ENCODE measurements at places on chromosomes 16 and 17.

DNA sequence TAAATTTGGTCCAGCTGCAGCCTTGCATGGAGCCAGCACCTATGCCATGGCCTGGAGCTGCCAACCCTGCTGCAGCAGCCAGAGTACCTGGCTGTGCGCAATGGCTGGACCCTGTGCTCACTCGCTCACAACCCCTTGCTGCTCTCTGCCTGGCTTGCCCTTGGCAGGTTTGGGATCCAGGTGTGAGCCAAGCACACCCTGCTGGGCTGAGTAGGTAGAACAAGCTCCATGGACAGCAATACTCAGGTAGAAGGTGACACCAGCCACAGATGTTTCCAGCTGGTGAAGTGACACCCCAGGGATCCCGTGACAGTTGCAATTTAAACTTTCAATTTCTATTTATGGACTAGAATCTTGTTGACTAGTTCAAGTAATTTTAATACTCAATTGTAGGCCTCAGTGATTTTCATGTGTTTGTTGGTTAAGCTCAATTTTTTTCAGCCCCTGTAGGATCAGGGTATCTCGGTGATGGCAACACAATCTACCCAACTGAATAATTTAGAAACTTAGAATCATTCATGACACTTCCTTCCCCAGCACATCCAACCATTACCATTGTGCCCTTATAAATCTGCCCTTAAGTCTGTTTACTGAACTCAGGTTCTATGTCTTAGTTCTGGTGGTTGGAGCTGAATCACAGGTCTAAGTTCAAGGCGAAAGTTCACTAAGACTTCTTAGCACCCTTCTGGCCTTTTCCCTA, 480.0 kb downstream of the PMP22 start:
- no peak overlapping the region for H3K4me3 ChIP-seq
- H3K27ac ChIP-seq = no peak overlapping the region
- H3K4me1 ChIP-seq = no peaks in the 10 kb centered on the region
- H3K36me3 ChIP-seq = no peaks in the 10 kb centered on the region
- peaks cover 14% of the 10 kb centered on the region for H3K27me3 ChIP-seq
- DNase-seq = peak; percentile 58

GRCh38 chr16:10851512-10851911, 25.5 kb upstream of the CIITA start:
- no peak overlapping the region for H3K27ac ChIP-seq
- peaks cover 7% of the 10 kb centered on the region for H3K27me3 ChIP-seq
- H3K4me1 ChIP-seq = peaks cover 11% of the 10 kb centered on the region

- H3K27ac ChIP-seq = no peak overlapping the region
- no peaks in the 10 kb centered on the region for H3K27me3 ChIP-seq
- peaks cover 17% of the 10 kb centered on the region for H3K4me1 ChIP-seq
- H3K4me3 ChIP-seq = no peak overlapping the region
- H3K36me3 ChIP-seq = peaks cover 9% of the 10 kb centered on the region
- DNase-seq = no peak
Observed at GRCh38 chr16:31077024-31077423, 2.8 kb downstream of the ZNF646 start.

- no peak for DNase-seq
- H3K36me3 ChIP-seq = no peaks in the 10 kb centered on the region
- H3K27ac ChIP-seq = no peak overlapping the region
- H3K27me3 ChIP-seq = peaks cover 2% of the 10 kb centered on the region
- H3K4me1 ChIP-seq = no peaks in the 10 kb centered on the region
- H3K4me3 ChIP-seq = no peak overlapping the region
Observed at GRCh38 chr16:75761108-75761507, 34.8 kb upstream of the CPHXL start.

DNA sequence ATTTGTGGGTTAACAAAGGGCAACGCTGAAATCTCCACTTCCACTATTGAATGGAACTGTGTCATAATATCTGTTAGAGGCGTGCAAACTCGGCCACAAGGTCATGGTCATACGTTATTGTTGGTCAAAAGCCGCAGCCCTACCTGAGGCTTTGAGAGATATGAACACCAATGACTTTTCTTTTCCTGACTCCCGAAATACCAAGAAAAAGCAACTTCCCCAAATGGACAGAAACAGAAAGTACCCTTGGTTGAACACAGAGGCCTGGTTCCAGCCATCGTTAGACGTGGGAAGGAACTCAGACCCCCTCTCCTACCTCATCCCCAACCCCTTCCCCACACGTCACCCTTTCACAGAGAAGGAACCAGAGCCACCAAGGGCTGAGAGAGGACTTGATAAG, 1.4 kb upstream of the PIK3R5 start:
- peaks cover 48% of the 10 kb centered on the region for H3K4me1 ChIP-seq
- no peak for DNase-seq
- H3K4me3 ChIP-seq = peak overlapping the region; percentile 99
- peaks cover 14% of the 10 kb centered on the region for H3K36me3 ChIP-seq

DNA sequence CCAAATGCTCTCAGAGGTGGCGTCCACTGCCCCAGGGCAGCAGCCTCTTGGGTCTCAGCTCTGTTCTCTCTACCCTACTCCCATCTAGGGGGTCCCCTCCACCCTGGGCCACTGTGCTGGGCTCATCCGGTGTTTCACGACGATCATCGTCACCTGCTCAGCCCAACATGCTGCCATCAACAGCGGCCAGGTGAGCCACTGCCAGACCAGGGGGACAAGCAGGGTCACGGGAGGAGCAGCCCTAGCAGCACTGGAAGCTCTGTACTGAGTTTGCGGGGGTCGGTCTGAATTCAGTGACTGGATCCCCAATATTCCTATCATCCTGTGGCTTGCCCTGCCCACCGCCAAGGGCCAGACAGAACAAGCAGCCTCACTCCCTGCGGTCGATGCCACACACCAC, 16.0 kb downstream of the ALOX12B start:
- no peak overlapping the region for H3K27ac ChIP-seq
- H3K4me1 ChIP-seq = peaks cover 28% of the 10 kb centered on the region
- H3K27me3 ChIP-seq = peaks cover 6% of the 10 kb centered on the region
- no peaks in the 10 kb centered on the region for H3K36me3 ChIP-seq
- no peak for DNase-seq

- DNase-seq = no peak
- no peaks in the 10 kb centered on the region for H3K36me3 ChIP-seq
Observed at GRCh38 chr17:5283571-5284315, 1.7 kb downstream of the RABEP1 start.

DNA sequence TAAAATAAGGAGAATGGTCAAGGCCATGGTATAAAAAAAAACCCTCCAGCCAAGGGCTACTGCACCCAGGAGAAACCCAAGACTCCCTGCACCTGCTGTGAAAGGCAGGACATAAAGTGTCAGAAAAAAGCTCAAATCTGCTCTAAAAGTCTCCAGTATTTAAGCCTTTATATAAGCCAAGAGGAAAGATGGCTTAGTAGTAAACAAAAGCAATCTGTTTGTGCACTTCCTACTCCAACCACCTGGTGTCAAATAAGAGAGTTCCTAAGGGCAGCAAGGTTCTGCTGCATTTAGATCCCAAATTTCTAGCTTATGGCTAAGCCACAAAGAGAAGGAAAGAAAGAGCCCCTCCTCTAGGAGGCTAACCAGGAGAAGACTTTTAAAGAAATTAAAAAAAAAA, 20.6 kb downstream of the ACSM1 start:
- H3K36me3 ChIP-seq = no peaks in the 10 kb centered on the region
- no peaks in the 10 kb centered on the region for H3K27me3 ChIP-seq
- H3K4me1 ChIP-seq = peaks cover 25% of the 10 kb centered on the region

GRCh38 chr16:685967-686366, 1.8 kb upstream of the JMJD8 start:
- H3K27me3 ChIP-seq = no peaks in the 10 kb centered on the region
- DNase-seq = no peak
- H3K4me1 ChIP-seq = peaks cover 38% of the 10 kb centered on the region
- no peaks in the 10 kb centered on the region for H3K36me3 ChIP-seq
- H3K4me3 ChIP-seq = peak overlapping the region; percentile 26

DNA sequence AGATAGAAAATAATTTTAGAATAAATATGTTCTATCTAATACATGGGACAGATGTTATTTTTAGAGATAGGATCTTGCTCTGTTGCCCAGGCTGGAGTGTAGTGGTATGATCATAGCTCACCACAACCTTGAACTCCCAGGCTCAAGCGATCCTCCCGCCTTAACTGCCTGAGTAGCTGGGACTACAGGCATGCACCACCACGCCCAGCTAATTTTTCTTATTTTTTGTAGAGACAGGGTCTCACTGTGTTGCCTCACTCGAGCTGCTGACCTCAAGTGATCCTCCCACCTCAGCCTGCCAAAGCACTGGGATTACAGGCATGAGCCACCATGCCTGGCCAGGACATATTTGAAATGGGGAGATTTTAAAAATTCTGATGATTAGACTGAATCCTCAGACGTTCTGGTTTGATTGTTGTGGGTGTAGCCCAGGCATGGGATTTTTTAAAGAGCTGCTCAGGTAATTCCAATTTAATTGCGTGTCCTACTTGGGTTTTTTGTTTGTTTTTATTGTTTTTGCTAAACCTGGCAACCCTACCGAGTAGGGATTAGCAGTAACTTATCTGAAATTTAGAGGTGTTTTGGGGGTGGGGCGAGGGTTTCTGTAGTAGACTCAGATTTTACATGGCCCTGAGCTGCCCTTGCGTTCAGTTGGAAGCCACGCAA, 142.9 kb downstream of the RAB11FIP4 start:
- H3K27ac ChIP-seq = no peak overlapping the region
- H3K36me3 ChIP-seq = peaks cover 28% of the 10 kb centered on the region

DNA sequence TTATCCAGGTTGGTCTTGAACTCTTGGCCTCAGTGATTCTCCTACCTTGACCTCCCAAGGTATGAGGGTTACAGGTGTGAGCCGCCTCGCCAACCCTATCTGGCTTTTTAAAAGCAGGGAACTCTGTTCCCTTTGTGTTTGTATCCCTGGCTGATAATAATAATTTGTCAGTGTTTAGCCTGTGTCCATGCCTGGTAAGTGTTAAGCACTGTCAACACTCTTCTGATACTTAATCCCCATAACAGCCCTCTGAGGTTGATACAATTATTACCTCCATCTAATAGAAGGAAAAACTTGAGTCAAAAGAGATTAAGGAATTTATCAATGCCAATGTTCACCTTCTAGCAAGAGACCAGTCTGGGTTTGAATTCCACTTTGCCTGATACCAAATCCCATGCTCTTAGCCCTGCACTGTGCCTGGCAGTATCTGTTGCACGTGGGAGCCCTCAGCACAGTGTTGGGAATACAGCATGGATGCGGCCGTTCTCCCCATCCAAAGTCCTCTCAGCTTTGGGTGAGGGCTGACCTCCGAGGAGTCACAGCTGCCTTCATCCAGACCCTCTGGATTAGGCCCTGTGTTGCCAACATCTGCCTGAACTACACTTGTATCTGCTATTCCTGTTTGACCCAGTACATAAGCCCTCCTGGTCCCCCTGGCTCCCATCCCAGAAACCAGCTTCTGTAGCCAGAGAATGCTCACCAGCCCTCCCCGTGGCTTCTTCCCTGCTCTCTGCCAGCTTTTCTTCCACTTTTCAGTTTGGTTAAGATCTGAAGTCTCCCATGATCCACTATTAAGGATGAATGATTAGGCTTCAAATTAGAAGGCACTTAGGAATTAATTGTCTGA, 335.6 kb upstream of the ASIC2 start:
- no peak for DNase-seq
- peaks cover 7% of the 10 kb centered on the region for H3K27me3 ChIP-seq
- H3K4me1 ChIP-seq = no peaks in the 10 kb centered on the region
- no peak overlapping the region for H3K4me3 ChIP-seq

DNA sequence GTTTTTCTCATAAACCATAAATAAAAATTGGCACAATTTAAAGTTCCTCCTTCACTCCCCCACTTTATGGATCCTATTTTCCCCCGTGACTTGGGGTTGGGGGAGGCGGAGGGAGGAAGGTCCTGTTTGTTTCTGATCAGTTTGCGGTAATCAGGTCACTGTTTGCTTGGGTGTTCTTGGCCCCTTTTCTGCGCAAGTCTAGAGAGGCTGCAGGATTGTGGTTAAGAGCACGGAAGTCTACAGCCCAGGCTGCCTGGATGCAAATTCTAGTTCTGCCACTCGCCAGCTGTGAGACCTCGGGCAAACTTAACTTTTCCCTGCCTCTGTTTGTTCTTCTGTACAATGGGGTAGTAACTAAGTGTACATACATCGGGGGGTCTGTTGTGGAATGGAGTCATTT, 12.1 kb downstream of the ATP2C2 start:
- no peak overlapping the region for H3K4me3 ChIP-seq
- DNase-seq = no peak
- no peak overlapping the region for H3K27ac ChIP-seq
- no peaks in the 10 kb centered on the region for H3K36me3 ChIP-seq
- peaks cover 22% of the 10 kb centered on the region for H3K27me3 ChIP-seq

DNA sequence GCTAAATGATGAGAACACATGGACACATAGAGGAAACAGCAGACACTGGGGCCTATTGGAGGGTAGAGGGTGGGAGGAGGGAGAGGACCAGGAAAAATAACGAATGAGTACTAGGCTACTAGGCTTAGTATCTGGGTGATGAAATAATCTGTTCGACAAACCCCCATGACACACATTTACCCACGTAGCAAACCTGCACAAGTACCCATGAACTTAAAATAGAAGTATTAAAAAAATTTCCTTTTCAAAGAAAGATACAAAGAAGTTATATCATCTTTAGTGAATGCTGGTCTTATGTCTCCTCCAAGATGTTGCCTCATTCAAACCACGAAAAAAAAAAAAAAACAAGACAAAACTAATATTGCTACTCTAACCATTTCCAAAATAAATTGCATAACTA, 31.7 kb downstream of the MBTD1 start:
- H3K36me3 ChIP-seq = no peaks in the 10 kb centered on the region
- H3K27ac ChIP-seq = peak overlapping the region; percentile 68
- no peak overlapping the region for H3K4me3 ChIP-seq
- no peak for DNase-seq
- H3K27me3 ChIP-seq = no peaks in the 10 kb centered on the region
